Thoracic aorta (tissue), 2 donors: ENCODE measurements at places on chromosomes 3 and 15. TPM values are rescaled to one million over a fixed set of nuclear protein-coding genes. Genes with fewer than 3 reads are reported as not detected.

GRCh38 chr3:183144363-183144762 is 18.2 kb downstream of the LAMP3 start:
- DNase-seq = no peak
- H3K4me1 ChIP-seq = no peaks in the 10 kb centered on the region
- no peaks in the 10 kb centered on the region for H3K27me3 ChIP-seq
- no peak overlapping the region for H3K27ac ChIP-seq
- no peaks in the 10 kb centered on the region for H3K36me3 ChIP-seq

DNA sequence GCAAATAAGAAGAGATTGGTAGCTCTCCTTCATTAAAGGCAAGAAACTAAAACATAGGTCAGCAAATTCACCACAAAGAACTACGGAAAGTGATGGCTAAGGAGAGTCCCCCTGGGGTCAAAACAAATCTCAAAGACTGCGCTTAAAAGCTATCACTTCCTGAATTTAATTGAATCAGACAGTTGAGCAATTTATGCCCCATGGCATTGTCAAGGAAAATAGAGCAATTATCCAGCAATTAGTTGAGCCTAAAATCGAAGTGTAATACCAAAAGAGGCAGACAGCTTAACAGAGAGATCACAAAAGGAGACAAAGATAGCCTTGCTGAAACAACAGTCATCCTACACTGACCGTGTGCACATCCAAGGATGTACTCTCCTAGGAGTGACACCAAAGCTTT is 74.4 kb upstream of the SCN10A start:
- H3K27me3 ChIP-seq = no peaks in the 10 kb centered on the region
- H3K4me3 ChIP-seq = no peak overlapping the region
- no peak for DNase-seq
- no peaks in the 10 kb centered on the region for H3K36me3 ChIP-seq

DNA sequence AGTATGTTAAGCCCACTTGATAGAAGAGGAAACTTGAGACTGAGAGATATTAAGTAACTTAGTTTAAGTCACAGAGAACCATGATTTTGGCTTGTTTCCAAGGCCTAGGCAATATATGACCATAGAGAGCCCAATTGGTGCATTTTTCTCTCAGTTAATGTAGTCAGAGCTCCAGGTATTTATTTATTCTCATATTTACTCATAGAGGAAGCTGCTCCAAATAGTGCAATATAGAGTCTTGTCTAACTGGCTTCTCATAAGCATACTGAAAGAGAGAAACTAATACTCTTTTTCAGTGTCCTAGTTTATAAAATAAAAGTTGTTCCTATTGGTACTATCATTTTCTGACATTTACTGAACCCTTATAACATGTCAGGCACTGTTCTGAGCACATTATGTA is 15.2 kb downstream of the TRNT1 start:
- peaks cover 16% of the 10 kb centered on the region for H3K36me3 ChIP-seq
- no peak for DNase-seq
- no peaks in the 10 kb centered on the region for H3K27me3 ChIP-seq
- H3K4me1 ChIP-seq = no peaks in the 10 kb centered on the region

GRCh38 chr15:63274427-63274826 is 3.0 kb upstream of the APH1B start:
- H3K4me1 ChIP-seq = peaks cover 6% of the 10 kb centered on the region
- no peaks in the 10 kb centered on the region for H3K36me3 ChIP-seq
- DNase-seq = no peak
- no peak overlapping the region for H3K4me3 ChIP-seq

DNA sequence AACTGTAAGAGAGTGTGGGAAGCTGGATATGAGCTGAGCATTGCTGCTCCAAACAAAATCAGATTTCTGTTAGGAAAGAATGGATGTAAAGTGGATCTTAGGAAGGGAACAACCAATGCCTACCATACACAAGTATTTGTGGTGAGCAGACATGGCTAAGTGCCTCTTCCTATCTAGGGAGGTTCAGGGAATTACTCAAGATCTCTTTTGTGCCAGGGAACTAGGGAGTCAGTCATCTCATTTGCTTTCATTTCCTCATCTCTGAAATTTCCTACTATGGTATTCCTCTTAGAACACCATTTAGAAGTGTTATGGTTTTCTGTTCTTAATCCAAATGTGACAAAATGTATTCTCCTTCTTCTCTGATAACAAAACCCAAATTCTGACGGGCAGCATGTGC is 396.5 kb downstream of the FHIT start:
- H3K36me3 ChIP-seq = no peaks in the 10 kb centered on the region
- no peak overlapping the region for H3K4me3 ChIP-seq
- DNase-seq = no peak
- peaks cover 4% of the 10 kb centered on the region for H3K27me3 ChIP-seq

- DNase-seq = no peak
- no peaks in the 10 kb centered on the region for H3K36me3 ChIP-seq
- no peak overlapping the region for H3K4me3 ChIP-seq
- no peaks in the 10 kb centered on the region for H3K4me1 ChIP-seq
- H3K27ac ChIP-seq = no peak overlapping the region
These were observed 366.4 kb upstream of the AGTR1 start for GRCh38 chr3:148331081-148331846.

GRCh38 chr3:54649551-54649950 is 278.3 kb downstream of the LRTM1 start:
- H3K4me1 ChIP-seq = no peaks in the 10 kb centered on the region
- no peak overlapping the region for H3K27ac ChIP-seq
- DNase-seq = no peak
- H3K36me3 ChIP-seq = no peaks in the 10 kb centered on the region

DNA sequence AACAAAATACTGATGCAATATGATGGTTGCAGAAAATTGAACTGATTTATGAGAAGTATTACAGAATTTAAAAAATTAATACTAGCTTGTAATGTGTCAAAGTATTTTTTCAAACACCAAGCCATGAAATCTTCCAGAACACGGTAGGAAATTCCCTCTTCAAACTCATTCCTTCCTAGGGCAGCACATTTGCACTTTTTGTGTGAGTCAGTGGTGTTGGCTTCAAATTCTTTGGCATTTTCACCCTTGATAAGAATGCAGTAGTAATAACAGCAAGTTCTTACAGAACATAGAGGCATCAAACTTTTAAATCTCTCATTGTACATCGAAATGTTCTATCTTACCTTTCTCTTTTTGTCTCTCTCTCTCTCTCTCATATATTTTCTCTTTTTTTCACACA is 191.8 kb downstream of the CGGBP1 start:
- no peak for DNase-seq
- no peaks in the 10 kb centered on the region for H3K27me3 ChIP-seq
- H3K27ac ChIP-seq = no peak overlapping the region
- no peaks in the 10 kb centered on the region for H3K36me3 ChIP-seq

DNA sequence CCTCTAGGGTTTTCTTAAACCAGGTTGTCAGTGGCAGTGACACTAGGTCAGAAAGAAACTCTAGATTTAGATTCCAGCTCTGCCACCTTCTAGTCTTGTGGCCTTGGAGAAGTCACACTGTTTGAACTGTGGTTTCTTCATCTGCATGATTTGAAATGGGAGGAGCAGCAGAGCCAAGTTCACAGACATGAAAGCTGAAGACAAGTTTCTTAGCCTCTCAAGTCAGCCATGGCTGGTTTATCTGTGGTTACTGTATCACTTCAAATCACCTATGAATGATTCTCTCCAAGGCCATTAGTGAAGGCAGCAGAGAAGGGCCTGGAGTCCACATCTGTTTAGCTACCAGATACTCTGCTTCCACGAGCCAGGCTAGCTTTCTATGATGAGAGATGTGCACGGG is 15.6 kb downstream of the CLEC3B start:
- no peak for DNase-seq
- no peaks in the 10 kb centered on the region for H3K36me3 ChIP-seq
- no peaks in the 10 kb centered on the region for H3K4me1 ChIP-seq
- no peaks in the 10 kb centered on the region for H3K27me3 ChIP-seq

DNA sequence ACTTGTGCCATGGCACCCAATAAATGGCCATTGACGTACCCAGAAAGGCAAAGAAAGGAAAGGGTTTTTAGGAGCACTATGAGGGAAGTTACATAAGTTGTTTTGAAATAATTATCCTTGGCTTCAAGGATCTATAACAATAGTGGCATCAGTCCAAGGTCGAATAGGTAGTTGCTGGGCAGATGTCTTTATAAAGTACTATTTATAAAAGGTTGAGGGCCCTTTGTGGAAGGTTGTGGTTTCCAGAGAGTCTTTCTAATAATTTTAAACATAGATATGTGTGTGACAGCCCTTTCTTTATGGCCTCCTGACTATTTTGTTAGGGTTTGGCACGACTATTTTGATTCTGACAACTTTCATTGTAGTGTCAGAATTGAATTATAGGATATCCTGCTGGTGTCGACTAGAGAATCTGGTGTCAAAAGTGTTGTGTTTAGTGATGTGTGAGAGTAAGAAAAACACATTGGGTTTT is 260.5 kb downstream of the PYDC2 start:
- no peak overlapping the region for H3K27ac ChIP-seq
- no peaks in the 10 kb centered on the region for H3K4me1 ChIP-seq
- no peak for DNase-seq
- no peak overlapping the region for H3K4me3 ChIP-seq
- H3K36me3 ChIP-seq = no peaks in the 10 kb centered on the region

GRCh38 chr3:59286791-59287531 is 237.1 kb upstream of the CFAP20DC start:
- DNase-seq = no peak
- H3K27ac ChIP-seq = no peak overlapping the region
- H3K4me3 ChIP-seq = no peak overlapping the region
- no peaks in the 10 kb centered on the region for H3K36me3 ChIP-seq

GRCh38 chr15:64858021-64858575 is 16.4 kb downstream of the PLEKHO2 start:
- H3K27me3 ChIP-seq = no peaks in the 10 kb centered on the region
- peaks cover 51% of the 10 kb centered on the region for H3K4me1 ChIP-seq
- peak overlapping the region; percentile 86 for H3K27ac ChIP-seq
- H3K36me3 ChIP-seq = peaks cover 27% of the 10 kb centered on the region

DNA sequence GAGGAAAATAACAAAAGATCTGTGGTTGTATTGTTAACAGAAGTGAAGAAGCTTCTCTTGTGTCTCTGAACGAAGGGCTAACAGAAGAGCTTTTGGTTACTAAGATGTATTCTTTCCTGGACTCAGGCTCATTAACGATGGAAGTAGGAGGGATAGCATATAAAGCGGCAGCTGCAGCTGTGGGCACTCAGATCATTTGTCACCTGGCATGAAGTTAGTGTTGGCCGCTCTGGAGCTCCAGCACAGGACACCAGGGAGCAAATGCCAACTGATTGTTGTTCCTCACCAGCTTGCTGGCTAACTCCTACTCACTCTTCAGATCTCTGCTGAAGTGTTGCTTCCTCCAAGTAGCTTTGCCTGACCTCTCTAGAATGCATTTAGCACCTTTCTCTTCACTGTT is 15.5 kb upstream of the SLITRK3 start:
- H3K27ac ChIP-seq = no peak overlapping the region
- no peaks in the 10 kb centered on the region for H3K27me3 ChIP-seq
- H3K4me3 ChIP-seq = no peak overlapping the region
- H3K36me3 ChIP-seq = no peaks in the 10 kb centered on the region
- H3K4me1 ChIP-seq = no peaks in the 10 kb centered on the region

DNA sequence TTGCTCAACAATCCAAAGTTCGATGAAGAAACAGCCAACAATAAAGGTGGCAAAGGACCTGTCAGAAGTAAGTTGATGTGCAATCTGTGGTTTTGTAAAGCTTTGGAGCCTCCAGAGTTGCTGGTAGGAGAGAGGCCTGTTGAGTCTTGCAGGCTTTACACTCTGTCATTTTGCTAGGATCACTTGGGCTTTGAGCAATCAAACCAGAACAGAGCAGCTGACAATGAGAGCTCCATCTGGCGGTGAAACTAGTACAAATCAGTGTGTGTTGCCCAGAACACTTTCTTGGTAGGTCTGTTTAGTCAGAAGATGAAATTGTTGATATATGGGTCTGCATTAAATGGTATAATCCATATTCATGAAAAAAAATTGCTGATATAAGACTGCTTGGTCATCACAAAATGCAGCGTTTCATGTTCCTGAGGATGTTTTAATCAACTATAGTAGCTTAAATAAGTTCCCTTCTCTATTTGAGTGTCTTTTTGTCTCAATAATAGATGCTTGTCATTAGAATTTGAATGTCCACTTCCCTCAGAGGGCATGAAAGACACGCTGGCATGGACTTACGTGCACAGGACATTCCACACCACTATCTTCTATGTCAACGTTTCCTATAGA is 25.7 kb downstream of the TMOD2 start:
- DNase-seq = peak; percentile 13
- no peaks in the 10 kb centered on the region for H3K4me1 ChIP-seq
- H3K36me3 ChIP-seq = no peaks in the 10 kb centered on the region
- no peak overlapping the region for H3K27ac ChIP-seq

DNA sequence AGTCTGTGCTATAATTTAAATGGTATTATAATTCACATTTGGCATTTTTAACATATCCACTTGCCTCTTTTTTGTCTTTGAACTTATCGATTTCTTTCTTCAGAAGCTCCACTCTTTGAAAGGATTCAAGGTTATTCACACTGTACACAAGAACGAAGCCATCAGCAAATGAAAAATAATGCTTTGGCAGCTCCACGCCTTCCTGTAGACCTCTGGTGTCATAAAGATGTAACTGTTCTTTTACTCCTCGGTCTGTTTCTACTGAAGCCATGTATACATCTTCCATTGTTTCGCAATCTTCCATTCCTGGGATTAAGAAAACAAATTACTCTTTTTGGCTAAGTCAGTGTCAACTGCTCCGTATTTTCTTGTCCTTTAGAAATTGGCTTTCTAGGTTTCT is 16.0 kb downstream of the NKIRAS1 start:
- H3K4me3 ChIP-seq = no peak overlapping the region
- no peak overlapping the region for H3K27ac ChIP-seq
- DNase-seq = no peak
- no peaks in the 10 kb centered on the region for H3K27me3 ChIP-seq
- peaks cover 13% of the 10 kb centered on the region for H3K36me3 ChIP-seq

GRCh38 chr15:93072411-93073394 is 16.3 kb downstream of the RGMA start:
- peaks cover 7% of the 10 kb centered on the region for H3K4me1 ChIP-seq
- DNase-seq = no peak
- H3K27ac ChIP-seq = peak overlapping the region; percentile 84
- H3K27me3 ChIP-seq = no peaks in the 10 kb centered on the region

CHMP2B gene
- total RNA-seq = 36.4 TPM

GOLGA6L1 gene
- total RNA-seq = not detected

TMEM40 gene
- total RNA-seq = not detected

CIDEC gene
- 2.6 TPM for total RNA-seq

ADIPOQ gene
- 6.8 TPM for total RNA-seq

ANKUB1 gene
- 0.81 TPM for total RNA-seq
